Left hindlimb (tissue), 1 donor: ENCODE measurements at places on chromosomes 5 and 9.
A peak's percentile ranks its signal among the peaks of the same experiment; 100 is the strongest.

DNA sequence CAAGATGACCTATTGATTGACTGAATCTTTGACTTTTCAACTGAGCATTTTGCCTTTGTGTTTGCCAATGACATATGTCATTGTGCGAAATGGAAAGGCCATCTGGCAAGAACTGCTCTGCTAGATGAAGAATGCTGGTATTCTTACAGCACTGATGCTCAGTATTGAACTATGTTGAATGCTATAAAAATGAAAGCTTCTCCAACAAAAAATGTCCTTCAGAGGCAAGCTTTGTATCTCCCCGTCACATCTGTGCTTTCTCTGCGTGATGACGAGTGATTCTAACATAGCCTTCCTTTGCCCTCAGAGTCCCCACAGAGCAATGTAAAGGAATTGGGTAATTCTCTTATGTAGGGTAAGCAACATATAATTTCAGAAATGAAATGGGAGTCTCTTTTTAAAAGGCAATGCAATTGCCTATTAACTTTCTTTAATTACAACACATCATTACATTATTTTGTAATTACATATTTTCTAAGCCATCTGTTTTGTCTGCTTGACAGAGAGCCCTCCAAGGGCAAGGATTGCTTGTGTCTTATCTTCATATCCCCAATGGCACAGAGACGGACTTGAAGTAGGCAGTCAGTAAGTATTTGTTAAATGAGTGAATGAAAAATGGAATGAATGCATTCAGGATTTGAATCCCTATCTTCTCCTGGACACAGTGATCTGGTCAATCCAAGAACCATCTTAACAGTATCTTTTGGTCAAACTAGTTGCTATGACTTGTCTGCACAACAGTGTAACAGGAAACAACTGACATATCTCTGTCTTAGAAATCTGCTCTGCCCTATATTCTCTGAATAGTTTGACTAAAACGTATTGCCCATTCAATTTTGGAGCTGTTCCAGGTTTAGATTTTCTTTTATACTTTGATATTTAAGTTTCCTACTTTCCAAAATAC is 46.1 kb downstream of the ENC1 start:
- DNase-seq = no peak

DNA sequence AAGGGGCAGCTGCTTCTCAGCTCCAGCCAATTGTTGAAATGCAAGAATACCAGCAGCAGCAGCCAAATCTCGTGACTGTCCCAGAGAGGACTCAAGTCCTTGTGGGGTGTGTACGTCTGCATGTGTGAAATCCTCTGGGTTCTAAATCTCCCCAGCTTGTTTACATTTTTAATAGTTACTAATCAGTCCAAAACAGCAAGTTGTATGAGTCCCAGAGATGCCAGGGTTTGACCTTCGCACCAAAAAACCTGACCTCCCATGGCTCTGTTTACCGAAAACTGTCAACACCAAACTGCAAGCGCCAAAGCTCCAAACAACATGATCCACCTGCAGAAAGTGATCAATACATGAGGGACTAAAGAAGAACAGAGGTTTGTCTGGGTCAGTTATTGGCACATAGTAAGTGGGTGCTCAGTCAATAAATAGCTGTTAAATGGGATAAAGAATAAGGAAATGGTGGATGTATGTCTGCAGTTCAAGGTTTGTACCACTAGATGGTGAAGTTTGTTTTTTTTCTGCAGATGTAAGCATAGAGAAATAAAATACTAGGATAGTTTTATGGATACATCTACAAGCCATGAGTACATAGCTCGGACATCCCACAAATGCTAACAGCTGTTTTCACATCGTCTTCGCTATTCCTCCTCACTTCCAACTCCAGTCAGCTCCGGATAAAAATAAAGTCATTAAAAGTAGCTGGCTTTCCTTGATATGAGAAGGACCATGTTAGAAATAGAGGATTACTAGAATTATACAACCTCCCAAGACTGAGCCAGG is 85.3 kb upstream of the ADRB2 start:
- no peak for DNase-seq

DNA sequence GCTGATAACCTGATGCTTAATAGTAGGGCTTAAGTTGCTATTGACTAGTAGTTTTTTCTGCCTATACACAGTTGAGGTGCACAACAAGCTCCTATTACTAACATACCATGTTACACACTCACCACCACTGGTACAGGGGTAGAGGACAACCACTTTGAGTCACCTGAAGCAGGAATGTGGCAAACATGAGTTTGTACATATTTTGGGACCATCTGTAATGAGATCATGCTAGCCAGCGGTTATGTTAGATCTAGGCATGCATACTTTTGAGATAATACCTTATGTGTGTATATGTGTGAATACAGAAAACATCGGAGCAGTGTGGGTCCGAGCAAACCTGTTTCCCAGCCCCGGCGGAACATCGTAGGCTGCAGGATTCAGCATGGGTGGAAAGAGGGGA is 72.8 kb upstream of the NXNL2 start:
- DNase-seq = no peak

- DNase-seq = peak; percentile 77
Observed at GRCh38 chr5:128213340-128213739, 129.8 kb downstream of the SLC12A2 start.

DNA sequence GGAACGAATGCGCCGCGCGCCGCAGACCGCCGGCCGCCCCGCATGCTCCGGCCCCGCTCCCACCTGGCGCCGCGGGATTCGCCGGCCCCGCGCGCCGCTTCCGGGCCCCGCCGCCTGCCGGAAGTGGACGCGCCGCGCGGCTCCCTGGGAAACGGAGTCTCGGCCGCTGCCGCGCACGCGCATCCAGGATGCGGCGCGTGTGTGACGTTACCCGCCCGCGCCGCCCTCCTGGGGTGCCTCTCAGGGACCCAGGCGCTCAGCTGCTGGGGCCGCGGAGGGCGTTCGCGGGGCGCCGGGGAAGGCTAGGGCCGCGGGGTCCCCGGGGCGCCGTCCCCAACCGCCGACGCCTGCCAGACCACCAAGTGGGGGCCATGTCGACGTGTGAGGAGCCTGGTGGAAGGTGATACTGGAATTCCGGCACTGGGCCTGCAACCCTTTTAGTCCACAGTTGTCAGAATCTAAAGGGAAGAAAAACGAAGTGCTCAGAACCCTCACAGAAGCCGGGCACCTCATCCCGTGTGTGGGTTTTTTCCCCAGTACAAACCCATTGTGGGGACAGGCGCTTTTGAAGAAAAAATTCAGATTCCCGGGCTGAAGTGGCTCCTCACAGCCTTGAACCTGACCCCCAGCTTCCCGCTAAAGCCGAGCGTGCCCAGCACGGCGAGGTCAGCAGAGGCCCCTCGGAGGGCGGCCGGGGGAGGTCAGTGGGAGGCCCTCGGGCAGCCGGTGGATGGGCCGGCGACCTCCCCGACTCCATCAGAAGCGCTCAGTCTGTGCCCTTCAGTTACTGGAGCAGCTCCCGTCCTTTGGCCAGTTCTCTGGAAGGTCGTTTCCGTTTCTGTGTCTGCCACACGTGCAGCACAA is at the start of gene CLPTM1L:
Gene CLPTM1L, minus strand, starts transcription at position 125 of the 864 bp plus-strand sequence. CDS start 258 bp downstream, outside the sequence.
- peak; percentile 90 for DNase-seq

GRCh38 chr9:69427286-69427685 is 102.3 kb downstream of the ENTREP1 start:
- DNase-seq = no peak

DNA sequence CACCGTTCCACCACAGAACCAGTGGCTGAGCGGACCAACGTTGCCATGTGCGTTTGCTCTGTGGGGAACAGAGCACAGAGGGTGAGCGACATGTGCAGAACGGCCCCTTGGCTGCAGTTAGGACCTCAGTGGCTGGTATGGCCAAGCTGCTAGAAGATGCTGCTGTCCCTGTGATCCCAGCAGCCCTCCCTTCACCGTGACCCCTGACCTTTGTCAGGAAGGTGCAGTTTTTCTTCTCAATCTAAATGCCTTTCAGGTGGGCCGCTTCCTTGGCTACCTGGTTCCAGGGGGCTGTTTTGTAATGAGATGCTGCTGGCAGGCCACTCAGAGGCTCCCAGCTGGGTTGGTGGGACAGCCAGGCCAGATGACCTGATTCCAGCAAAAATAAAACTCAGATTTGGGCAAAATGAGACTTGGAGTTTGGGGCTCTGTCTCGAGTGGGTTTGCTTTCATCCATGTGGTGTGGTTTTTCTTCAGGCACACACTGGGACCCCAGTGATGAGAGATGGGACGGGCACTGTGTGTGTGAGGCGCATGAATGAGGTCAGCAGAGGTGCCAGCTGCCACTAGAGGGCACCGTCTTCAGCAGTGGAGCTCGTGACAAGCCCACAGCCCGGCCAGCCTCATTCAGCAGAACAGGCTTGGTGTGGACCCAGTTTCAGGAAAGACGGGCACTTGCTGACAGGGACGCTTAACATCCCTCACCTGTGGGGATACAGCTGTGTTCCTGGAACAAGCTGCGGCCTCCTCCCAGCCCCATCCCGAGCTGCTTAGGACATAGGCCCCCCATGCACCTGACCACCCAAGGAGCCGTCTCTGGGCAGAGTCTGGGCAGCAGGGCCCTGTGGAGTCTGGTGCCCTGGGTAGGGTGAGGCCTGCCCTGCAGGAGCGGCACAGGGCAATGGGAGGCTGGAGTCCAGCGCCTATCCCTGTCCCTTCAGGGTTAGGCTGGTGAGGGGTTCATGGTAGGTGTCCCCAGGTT is 4.1 kb downstream of the MRPS2 start:
- no peak for DNase-seq

DNA sequence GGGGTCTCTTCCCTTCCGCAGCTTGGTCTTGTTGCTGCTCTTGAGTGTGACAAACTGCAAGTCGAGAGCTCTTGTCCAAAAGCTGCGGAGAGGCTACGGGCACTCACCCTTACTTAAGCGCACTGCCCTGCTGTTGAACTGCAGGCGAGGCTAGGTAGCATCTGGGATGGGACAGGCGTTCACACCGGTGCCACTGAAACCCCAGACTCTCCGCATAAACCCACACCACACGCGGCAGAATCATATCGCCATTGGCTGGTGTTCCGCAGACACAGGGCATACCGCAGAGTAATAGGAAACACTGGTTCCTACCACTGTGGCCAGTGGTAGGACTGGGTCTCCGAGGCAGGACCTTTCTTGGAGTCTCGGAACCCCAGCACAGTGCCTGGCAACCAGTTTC is 2.2 kb upstream of the NPR3 start:
- no peak for DNase-seq

GRCh38 chr9:127833555-127833954 is 20.9 kb downstream of the ENG start:
- DNase-seq = no peak

DNA sequence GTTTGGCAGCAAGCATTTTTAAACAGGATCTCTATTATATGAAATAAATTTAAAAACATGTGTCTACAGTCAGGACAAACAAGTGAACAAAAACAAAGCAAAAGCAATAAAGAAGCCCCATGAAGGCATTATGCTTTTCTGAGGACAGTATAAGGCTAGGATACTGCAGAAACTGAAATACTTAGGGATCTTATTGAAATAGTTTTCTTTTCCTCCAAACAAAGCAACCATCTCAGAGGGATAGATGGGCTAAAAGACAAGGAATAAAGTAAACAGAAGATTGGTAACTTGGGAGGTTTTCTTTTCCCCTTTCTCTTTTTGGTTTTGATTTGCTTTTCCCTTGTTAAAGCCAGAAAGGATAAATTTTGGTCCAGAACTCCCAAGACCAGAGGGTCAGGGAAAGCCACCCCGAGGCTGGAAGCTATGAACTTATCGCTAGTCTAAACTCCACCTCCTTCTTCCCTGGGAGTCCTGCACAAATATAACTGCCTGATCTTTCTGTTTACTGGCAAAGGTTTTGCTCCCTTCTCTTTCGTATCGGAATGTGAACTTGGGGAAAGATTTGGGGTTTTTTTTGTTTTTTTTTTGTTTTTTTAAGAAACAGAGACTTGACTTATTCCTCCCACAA is 164.0 kb downstream of the GHR start:
- DNase-seq = no peak

GRCh38 chr5:111954516-111955395 is 197.8 kb upstream of the NREP start:
- no peak for DNase-seq

GRCh38 chr5:116939641-116940040 is 365.0 kb upstream of the SEMA6A start:
- DNase-seq = peak; percentile 36

DNA sequence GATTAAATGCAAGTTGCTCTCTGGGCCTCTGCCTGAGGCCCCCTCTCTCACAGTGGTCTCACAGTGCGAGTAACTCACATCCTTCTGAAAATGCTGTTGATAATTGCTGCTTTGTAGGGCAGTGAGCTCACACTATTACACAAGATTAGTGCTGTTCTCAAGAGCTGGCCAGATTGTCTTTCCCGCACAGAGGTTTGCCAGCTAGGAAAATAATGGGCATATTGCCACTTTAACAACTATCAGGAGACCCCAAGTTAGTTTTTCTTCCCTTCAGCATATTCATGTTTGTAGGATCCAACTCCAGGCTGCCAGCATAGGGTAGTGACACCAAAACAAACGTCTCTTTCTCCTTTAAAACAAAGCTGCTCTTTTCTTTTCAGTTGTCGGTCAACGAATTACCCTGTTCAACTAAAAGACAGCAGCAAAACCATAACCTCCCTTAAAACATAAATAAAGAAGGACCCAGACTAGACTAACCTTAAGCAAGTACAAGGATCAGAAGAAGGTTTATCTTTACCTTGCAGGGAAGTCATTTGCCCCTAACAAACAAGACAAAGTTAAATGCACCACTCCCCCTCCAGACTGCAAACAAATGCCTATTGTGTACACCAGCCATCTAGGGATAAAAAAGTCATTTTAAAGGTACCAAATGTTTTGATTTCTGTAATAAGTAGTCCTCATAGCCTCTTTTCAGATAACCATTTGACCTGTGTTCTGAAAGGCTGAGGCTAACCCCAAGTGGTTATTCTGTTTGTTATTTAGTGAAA is 91.4 kb downstream of the VCAN start:
- peak; percentile 43 for DNase-seq

DNA sequence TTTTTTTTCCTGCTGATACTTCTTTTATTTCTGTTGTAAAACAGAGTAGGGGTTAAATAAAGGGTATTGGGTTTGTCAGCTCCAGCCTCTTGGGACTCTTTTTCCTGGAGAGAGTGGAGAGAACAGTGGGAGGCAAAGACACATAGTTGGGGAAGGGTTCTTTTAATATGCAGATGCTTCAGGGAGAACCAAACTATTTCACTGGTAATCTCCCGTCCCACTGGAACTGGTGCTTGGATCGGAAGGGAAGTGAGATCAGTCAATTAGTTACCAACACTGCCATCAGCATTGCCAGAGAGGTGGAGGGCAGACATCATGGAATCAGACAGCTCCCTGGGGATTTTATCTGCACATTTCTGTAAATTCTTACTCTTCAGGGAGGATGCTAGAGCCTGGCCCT is 47.6 kb upstream of the ELOVL7 start:
- DNase-seq = no peak

GRCh38 chr5:77449277-77449676 is 42.8 kb downstream of the WDR41 start:
- no peak for DNase-seq

GRCh38 chr5:124894541-124894940 is 148.1 kb upstream of the ZNF608 start:
- no peak for DNase-seq

GRCh38 chr9:108786901-108787689 is 68.7 kb downstream of the ACTL7B start:
- DNase-seq = no peak

- DNase-seq = no peak
Observed at GRCh38 chr9:111999319-111999718, 102.7 kb downstream of the UGCG start.

- DNase-seq = no peak
Observed at GRCh38 chr9:104944871-104945270, 16.9 kb upstream of the ABCA1 start.

GRCh38 chr5:170542691-170543293 is 39.0 kb downstream of the KCNIP1 start:
- no peak for DNase-seq
